ENCODE measurements at places on chromosomes 4 and X.

DNA sequence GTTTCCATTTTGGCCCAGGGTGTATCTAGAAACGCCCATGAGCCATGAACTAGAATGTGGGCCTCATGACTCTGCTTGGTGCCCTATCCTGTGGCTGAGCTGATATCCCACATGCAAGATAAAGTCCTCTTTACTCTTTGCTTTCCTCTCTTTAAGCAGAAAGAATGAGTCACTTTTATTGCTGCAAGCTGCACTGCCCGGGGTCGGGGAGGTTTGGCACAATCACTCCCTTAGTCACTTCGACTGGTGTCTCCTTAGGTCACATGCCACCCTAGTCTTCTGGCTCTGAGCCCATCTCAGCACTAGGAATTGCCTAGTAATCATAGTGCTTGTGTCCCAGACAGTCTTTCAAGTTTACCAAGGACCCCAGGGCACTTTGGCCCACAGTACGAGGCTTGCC, 75.1 kb upstream of the CXorf66 start:
- DNase-seq, result no peak

DNA sequence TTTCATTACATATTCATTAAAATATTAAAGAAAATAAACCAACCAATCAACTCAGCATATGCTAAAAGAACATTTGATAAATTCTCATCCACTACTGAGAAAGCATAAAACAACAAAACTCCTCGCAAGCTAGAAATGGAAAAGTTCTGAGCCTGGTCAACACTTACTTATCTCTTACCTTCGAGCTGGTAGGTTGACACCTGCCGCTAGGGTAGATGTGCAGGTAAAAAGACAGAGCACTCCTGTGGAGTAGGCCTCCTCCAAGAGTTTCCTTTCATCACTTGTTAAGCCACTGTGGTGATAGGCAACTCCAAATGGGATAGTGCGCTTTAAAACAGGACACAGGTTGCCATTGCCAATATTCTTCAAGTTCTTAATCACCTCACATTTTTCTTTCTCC, 18.9 kb downstream of the HELQ start:
- DNase-seq, result peak; percentile 53

- DNase-seq, result no peak
Observed at GRCh38 chr4:85772470-85772869, 297.5 kb downstream of the ARHGAP24 start.

DNA sequence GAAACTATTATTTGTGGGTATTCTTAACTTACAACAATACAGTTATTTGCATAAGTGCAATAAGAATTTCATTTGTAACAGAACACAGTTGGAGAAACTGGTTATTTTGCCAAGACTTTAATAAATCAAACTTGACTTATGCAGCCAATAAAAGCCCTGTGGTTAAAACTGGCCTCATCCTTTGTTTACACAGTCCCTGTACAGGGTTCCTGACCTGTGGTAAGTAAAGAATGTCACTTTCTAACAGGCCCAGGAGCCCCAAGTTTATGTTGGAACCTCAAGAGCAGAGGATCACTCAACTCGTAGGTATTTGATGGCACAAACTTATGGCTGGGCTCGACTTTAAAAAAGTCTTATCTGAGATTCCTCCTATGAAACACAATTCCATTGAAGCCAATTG, 88.6 kb upstream of the PTCHD1 start:
- DNase-seq, result no peak

DNA sequence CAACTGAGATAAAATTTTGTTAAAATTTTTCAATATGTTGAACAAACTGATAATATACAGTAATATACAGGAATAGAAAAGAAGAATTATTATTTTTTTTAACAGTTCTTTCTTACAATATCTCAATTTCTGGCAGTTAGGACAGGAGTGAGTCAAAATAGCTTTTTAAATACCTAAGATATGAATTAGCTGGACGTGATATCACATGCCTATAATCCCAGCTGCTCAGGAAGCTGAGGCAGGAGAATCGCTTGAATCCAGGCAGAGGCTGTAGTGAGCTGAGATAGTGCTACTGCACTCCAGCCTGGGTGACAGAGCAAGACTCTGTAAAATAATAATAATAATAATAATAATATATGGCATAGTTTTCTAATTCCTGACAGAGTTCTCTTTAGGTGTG, 1039.3 kb downstream of the STPG2 start:
- no peak for DNase-seq

DNA sequence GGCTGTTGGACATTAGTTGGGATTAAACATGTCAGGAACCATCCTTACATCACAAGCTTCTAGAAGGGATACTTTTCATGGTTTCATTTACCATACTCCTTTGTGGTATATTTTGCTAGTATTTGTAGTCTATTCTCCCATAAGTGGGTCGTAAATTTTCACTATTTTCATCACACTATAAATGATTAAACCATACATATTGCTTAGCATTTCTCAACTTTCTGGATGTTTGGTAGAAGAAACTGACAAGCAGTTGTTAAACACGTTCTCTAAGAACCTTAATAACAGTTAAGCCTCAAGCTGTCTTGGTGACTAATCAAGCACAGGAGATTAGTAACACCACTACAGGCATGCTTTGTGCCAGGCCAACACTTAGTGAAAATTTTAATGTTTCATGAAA, 375.5 kb downstream of the NAF1 start:
- DNase-seq, result no peak

GRCh38 chr4:56701161-56701480, 20.0 kb upstream of the HOPX start:
- no peak for DNase-seq

GRCh38 chr4:70927502-70928137, 25.5 kb downstream of the MOB1B start:
- DNase-seq, result peak; percentile 81

GRCh38 chr4:125762537-125762936, 447.8 kb downstream of the FAT4 start:
- no peak for DNase-seq

- DNase-seq, result no peak
Observed at GRCh38 chr4:54090804-54091623, 8.9 kb upstream of the GSX2 start.

DNA sequence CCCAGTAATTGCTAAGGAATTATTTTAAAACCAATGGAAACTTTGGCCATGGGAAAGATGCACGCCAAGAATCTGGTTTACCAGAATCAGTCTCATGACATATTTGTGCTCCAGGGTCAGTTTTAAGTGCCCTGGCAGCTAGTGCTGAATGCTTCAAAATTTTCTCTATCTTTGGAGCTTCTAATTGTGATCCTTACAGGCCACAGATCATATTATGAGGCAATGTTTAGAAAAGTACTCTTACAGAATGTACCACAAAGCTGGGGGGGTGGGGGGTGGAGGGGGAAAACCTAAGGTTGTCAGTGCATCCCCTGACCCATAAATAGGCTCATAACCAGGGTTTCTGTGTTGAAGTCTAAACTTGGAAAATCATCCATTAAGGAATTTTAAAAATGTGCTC, 514.5 kb downstream of the INPP4B start:
- DNase-seq, result no peak

DNA sequence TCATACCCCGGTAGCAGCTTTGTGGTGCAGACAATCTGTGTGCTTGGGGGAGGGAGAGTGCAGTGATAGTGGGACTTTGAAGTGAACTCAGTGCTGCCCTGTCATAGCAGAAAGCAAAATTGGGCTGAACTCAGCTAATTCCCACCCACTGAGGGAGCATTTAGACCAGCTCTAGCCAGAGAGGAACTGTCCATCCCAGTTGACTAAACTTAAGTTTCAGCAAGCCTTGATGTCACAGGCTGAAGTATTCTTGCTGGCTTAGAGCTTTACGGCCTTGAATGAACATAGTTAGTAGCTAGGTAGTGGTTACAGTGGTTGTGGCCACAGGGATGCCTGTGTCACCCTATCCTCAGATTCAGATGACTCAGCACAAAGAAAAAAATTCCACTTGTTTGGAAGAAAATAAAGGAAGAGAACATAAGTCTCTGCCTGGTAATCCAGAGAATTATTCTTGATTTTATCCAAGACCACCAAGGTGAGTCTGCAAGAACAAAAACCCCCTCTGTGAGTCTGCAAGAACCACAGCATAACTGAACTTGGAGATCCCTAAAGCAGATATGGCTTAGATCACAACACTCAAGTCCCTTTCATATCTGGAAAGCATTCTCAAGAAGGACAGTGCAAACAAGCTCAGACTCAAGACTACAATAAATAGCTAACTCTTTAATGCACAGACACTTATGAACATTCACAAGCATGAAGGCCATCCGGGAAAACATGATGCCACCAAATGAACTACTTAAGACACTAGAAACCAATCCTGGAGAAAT, 39.4 kb downstream of the ADH7 start:
- no peak for DNase-seq

DNA sequence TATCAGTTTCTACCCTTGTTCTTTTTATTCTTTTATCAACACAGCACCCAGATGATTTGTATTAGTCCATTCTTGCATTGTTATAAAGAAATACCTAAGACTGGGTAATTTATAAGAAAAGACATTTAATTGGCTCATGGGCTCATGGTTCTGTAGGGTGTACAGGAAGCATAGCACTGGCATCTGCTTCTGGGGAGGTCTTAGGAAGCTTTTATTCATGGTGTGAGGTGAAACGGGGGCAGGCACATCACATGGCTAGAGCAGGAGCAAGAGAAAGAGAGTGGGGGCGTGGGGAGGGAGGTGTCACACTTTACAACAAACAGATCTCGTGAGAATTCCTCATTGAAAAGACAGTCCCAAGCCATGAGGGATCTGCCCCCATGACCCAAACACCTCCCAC, 285.3 kb downstream of the SMARCA1 start:
- DNase-seq, result no peak

- no peak for DNase-seq
Observed at GRCh38 chrX:40009890-40010289, 87.9 kb downstream of the BCOR start.

DNA sequence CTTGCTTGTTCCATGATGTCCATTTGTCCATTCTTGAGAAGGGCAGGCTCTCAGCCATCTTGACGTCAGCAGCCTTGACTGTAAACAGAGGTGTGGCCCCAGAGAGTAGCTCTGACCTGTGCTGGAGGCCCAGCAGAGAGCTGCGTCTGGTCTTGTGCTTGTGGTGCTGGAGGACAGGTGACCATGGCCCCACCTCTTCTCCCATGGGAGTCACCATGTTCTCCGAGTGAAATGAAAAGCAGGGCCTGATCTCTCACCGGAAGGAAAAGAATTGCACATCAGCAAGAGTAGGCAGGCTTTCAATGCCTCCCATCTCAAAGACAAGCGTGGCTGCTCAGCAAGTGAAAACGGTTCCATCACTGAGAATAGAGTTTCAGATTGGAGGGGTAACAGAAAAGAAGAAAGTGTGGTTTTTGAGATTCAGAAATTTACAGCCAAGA, 11.5 kb downstream of the PARM1 start:
- DNase-seq, result no peak

- no peak for DNase-seq
Observed at GRCh38 chr4:138344054-138344453, 101.9 kb upstream of the SLC7A11 start.

GRCh38 chr4:106987311-106987710, 48.8 kb downstream of the DKK2 start:
- no peak for DNase-seq

GRCh38 chrX:150035531-150035930, 97.2 kb upstream of the EOLA2 start:
- DNase-seq, result no peak

GRCh38 chrX:132171478-132171877, 43.7 kb upstream of the FRMD7 start:
- DNase-seq, result peak; percentile 0

- DNase-seq, result no peak
Observed at GRCh38 chrX:50638123-50638522, 167.5 kb upstream of the DGKK start.

DNA sequence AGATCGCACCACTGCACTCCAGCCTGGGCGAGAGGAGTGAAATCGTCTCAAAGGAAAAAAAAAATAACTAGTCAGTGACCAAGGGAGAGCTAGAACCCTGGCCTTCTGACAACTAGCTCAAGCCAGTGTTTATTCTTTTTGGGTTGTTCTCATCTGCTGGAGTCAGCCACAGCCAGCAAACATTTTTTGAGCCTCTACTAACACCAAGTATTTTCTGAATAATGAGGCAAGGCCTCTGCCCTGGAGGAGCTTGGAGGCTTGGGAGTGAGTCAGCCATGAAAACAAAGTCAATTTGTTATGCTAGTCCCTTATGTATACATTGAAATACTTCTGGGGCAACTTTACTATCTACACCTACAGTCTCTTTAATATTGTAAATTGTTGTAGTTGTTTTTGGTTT, 46.5 kb downstream of the TMA16 start:
- DNase-seq, result no peak

DNA sequence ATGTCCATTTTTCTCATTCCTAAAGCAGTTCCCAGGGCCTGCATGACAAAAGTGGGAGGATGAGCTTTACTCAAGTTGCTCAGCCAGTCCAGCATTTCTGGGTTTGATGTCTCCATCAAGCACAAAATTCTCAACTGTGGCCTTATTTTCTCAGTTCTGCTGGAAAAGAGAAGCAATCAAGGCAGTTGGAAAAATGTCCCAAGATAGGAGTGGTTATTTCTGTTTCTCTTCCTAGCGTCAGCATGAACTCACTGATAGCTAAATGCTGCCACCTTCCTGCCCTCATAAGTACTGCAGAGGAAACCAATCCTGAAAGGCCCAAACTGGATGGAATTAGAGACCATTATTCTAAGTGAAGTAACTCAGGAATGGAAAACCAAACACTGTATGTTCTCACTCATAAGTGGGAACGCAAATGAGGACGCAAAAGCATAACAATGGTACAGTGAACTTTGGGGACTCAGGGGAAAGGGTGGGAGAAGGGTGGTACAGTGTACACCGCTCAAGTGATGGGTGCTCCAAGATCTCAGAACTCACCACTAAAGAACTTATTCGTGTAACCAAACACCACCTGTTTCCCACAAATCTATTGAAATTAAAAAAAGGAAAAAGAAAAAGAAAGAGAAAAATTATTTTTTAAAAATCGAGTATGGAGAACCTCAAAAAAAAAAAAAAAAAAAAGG, 29.6 kb downstream of the ADH7 start:
- DNase-seq, result peak; percentile 52

- DNase-seq, result no peak
Observed at GRCh38 chr4:168724686-168725411, 228.0 kb downstream of the PALLD start.
